ENCODE measurements at places on chromosomes 6 and 20.

GRCh38 chr6:30258204-30258603 is 45.0 kb upstream of the TRIM26 start:
- DNase-seq = no peak

DNA sequence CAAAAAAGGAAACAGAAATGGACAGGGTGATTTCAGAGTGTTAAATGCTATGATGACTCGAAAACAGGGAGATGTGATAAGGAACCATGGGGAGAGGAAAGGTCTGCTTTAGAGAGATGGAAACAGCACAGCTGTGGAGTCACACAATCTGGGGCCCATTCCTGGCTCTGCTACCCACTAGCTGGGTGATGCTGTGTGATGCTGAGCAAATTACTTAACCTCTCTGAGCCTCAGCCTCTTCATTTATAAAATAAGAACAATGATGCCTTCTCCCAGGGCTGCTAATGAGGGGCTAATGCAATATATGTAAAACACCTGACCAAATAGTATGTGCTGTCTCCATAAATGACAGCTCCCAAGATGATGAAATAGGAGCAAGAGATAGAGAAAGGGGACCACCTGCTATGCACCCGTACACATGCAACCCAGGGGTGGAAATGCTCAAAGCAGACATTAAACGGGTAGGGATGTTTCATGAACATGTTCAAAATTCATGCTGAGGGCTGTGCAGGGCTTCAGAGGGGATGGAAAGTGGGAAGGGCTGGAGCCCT is 27.7 kb downstream of the MDGA1 start:
- DNase-seq = no peak

DNA sequence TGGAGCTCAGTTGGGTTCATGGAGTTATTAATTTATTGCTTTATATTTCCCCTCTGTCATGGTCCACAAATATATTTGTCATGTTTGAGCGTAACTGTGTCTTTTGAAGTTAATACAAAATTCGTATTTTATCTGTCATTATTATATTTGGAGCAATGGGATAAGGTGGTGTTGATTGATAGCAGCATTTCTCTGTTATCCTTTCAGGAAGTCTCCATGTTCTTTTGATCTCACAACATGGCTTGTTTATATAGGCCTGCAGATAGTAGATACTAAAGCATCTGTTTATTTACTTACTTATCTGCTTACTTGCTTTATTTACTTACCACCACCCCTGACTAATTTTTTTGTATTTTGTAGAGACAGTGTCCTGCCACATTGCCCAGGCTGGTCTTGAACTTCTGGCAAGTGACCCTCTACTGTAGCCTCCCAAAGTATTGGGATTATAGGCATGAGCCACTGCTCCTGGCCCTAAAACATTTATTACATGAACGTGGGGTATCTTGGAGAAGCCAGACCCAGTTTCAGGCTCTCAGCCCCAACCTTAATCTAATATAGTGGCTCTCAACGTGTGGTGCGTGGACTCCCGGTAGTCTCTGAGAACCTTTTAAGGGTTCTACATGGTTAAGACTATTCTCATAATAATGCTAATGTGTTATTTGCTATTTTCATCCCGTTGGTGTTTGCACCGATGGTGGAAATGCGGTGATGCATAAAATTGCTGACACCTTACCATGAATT is 104.2 kb downstream of the NCOA3 start:
- no peak for DNase-seq

- DNase-seq = no peak
These were observed 70.0 kb upstream of the TBXT start for GRCh38 chr6:166237617-166238016.

DNA sequence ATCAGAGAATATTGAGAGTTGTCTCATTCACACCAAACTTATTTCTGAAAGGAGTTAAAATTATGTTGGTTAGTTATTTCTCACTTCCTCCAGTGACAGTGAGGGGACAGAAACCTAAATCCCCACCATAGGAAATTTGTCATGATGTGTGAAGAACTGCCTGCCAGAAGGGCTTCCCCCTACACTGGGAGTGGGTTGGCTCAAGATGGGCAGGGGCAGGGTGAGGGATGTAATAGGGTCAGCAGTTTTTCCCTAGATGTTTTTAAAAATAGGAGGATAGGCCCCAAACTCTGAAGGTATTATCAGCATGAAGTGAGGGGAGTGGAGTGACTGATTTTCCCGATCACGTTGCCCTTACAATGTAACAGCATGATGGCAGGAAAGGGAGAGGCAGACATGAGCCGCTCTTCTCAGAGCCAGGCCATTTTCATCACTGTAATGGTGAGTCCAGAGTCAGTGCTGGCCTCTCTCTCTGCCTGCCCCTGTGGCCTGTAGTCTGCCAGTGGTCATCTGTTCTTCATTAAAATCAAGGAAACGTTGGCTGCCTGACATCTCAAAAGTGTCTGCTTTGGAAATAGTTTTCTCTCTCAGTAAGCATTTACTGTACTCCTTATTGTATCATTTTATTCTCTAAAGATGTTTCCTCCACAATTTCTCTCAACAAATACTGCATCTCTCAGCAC is 59.8 kb upstream of the SYNJ2 start:
- no peak for DNase-seq

DNA sequence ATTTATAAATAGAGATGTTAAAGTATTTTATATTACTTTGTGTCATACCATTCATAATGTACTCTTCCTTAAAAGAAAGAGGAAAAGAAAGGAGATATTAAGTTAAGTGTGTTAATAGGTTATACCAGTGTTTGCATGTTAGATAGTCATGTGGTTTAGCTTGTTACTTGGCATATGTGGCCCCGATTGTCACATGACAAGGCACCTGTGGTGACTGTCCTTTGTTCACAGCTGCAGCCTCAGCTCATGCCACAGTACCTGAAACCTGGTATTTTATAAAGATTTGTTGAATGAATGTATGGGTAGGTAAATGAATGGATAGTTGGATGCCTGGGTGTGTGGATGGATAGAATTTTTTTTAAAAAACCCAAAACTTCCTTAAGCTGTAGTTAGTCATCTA is 306.1 kb upstream of the FLRT3 start:
- DNase-seq = no peak

GRCh38 chr20:50478162-50478990 is 31.8 kb upstream of the PTPN1 start:
- DNase-seq = peak; percentile 19

DNA sequence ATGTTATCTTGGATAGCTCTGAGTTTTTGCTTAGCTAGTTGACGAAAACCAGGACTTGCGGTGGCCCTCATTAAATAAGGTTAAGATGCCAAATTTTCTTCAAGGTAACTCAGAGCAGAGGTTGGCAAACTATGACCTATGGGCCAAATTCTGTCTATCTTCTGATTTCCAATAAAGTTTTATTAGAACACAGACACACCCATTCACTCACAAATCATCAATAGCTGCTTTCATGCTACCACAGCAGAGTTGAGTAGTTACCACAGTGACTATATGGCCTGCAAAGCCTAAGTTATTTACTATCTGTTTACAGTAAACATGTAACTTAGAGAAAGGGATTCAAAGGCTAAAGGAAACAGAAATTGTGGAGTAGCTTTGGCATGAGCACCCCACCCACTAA is 23.6 kb downstream of the DCDC2 start:
- DNase-seq = no peak

- no peak for DNase-seq
These were observed 33.1 kb downstream of the MYLIP start for GRCh38 chr6:16162003-16162402.

DNA sequence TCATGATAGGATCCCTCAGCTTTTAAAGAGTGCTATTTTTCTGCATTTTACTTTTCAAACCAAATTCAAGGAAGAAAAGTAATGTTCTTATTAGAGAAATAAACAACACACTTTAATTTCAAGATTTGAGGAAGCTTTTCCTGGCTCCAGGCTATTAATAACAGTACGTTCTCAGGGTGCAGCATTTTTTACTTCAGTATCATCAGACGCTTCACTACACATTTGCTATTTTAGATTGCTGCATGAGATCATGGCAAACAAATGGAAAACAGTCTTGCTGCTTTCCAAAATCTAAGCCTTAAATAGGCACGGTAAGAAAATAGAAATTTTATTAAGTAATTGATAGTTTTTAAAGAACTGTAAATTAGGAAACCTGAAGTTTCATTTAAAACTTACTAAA is 253.6 kb upstream of the EXOC2 start:
- no peak for DNase-seq

- DNase-seq = no peak
These were observed 95.3 kb downstream of the NFATC2 start for GRCh38 chr20:51447097-51447764.

DNA sequence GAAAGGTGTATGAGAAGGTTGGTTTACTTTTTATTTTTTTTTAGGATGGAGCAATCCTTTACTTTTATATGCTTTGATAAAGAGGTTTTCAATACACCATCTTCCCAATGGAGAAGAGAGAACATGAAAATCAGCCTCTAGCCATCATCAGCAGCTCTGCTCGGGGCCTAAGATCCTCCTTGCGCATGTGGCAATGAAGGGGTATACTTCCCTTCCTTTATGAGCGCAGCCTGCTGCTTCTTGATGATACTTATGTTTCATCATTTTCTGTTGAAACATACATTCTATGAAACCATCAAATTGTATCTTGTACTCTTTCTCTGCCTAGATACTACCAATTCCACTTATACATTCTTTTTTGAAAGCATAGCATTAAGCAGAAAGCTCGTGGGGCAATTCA is 74.5 kb downstream of the MAP7 start:
- DNase-seq = no peak

DNA sequence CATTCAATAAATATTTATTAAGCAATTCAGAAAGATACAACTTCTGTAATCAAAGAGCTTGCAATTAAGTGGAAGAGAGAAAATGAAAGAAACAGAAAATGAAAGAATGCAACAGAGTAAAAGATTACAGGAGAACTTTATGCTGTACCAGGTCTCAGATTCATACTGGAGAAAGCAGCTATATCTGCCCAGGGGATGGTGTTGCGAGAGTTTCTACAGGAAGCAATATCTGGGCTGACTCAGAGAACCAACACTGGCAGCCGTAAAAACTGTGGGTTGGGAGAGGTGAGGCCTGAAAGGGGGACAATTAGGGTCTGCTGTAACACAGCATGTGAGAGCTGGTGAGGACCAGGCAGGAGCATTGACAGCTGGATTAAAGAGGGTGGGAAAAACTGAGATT is 256.7 kb upstream of the TCF21 start:
- no peak for DNase-seq

DNA sequence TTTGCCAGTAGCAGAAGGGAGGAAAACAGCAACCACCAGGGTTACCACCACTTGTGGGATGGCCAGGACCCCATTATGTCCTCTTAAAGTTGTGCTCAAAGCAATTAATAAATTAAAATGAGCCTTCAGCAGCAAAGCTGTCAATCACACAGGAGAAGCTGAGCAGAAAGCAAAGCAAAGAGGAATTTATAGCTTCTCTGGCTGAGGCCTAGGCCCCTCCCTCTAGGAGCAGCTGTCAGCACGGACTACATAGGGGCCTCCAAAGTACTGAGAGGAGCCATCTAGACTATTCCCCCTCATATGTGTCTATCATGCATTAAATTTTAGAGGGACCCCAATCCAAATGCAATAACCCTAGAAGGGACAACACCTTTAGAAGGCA is 6.4 kb downstream of the CCND3 start:
- DNase-seq = no peak

- DNase-seq = no peak
These were observed 11.6 kb downstream of the CCN6 start for GRCh38 chr6:112065426-112065986.

DNA sequence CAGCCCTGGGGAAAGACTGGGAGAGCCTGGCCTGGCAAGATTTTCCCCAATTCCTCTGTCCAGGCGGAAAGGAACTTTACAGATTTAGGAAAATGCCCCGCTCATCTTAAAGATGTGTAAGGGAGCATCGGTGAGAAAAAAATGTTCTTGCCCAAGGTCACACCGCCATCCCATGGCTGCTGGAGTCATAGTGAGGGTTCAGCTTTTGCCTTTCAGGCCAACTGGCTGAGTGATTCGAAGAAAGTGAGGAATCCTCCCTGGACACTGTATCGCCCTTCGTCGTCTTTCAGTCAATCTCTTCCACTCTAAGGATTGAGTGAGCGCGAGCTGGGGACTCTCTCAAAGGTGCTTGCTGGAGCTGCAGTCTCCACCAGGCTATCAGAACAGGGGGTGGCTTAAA is 1.4 kb downstream of the WFDC2 start:
- peak; percentile 62 for DNase-seq

- no peak for DNase-seq
These were observed 282.1 kb upstream of the PRDM1 start for GRCh38 chr6:105804000-105804399.

DNA sequence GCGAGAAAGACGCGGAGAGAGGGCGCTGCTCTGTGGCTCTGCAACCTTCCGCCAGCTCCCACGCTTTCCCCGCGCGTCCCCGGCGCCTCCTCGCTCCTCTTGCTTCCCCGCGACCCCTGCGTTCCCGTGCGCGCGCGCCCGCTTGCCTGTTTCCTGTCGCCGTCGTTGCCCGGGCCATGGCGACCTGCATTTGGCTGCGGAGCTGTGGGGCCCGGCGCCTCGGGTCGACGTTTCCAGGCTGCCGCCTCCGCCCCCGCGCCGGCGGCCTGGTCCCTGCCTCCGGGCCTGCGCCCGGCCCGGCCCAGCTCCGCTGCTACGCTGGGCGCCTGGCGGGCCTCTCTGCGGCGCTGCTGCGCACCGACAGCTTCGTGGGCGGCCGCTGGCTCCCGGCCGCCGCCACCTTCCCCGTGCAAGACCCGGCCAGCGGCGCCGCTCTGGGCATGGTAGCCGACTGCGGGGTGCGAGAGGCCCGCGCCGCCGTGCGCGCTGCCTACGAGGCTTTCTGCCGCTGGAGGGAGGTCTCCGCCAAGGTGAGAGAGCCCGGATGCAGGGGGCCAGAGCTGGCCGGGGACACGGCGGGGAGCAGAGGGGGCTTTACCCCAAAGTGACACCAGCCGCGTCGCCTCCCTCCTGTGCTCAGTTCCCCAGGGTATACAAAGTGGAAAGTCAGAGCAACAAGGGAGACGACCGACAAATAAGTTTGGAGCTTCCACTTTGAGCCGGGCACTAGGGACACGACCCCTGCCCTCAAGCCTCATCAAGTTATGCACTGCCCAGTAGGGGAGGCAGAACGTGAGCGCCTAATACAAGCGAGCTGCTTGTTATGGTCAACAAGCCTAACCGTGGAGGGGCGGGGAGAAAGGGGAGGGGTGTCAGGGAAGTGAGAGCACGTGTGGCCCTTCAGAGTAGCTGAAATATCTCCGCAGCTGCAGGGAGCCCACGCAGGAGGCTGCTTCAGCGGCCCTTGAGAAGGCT is at the start of gene ALDH5A1:
ALDH5A1 (plus strand) TSS at position 149 of the 975 bp plus-strand sequence; CDS start at position 177, 28 bp downstream.
- DNase-seq = peak; percentile 66

- no peak for DNase-seq
These were observed 37.7 kb downstream of the MAP3K4 start for GRCh38 chr6:161029195-161029809.

DNA sequence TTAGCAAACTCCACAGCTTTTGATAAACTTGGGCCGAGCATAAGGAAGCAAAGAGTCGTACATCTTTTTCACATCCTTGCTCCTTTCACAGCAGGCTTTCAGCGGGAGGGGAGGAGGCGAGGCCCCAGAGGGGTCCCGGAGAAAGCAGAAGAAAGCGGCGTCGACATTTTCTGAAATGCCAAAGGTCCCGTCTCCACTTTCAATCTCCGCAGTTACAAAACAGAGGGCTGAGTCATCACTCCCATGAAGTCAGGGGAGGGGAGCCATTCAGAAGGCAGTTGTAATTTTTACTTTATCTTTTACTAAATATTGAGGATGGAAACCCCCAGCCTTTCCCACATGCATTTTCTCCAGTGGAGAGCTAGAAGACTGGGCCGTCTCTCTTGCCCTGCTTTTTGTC is 174.2 kb upstream of the THBS2 start:
- DNase-seq = no peak

Data from NCI-H526 treated with DMSO at 0.1 percent for 48 hours (cell line).